NCI-H2029 treated with DMSO at 0.1 percent for 48 hours (cell line): ENCODE measurements at places on chromosomes 4 and X.

DNA sequence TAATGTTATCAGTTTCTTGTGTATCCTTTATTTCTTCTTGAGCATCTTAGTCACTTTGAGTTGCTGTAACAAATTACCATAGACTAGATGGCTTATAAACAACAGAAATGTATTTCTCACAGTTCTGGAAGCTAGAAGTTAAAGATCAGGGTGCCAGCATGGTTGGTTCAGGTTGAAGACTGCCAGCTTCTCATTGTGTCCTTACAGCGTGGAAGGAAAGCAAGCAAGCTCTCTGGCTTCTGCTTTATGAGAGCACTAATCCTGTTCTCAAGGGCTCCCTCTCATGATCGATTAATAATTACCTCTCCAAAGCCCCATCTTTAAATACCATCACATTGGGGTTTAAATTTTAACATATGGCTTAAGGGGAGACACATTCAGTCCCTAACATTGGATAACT, 497.2 kb downstream of the RAPGEF2 start:
- DNase-seq, result no peak

DNA sequence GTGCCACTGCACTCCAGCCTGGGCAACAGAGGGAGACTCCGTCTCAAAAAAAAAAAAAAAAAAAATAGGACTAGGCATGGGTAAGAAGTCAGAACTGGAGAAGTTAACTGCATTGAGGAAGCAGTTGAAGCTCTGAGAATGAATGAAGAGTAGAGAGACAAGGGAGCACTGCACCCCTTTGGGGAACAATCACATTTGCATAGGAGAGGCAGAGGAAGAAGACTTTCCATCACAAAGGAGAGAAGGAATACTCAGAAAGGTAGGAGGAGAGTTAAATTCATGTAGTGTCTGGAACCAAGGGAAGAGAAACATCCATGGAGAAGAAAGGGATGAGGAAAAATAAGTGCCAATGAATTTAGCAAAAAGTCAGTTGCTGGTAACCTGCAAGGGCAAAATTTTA, 72.4 kb downstream of the GPC3 start:
- no peak for DNase-seq

DNA sequence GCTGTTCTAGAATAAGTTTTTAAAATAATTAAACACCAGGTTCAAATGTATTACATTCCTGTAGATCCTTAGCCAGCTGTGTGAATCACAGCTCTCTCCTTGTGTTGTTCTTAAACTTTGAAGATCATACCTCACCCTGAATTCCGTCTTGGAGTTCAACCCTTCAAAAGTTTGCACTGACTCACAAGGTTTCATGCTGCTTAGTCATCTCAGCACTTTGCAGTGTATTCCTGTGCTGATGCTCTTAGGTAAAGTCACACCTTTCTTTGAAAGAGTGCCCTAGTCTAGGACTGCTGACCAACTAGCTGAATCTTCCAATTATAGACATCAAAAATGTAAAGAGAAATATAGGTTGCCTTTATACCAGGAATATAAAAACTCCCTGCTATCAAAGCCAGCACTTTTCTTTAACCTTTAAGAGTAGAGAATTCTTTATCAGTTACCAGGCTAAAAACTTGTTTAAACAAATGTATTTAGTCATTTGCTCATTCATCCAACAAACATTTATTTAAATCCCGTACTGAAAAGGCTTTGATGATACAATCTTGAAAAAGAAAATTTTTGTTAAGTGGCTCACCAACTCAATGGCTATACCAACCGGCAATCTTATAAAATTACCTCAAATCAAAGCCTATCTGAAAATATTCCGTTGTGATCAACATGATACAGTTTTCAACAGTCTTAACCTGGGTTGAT, 169.7 kb downstream of the RAP1GDS1 start:
- no peak for DNase-seq

DNA sequence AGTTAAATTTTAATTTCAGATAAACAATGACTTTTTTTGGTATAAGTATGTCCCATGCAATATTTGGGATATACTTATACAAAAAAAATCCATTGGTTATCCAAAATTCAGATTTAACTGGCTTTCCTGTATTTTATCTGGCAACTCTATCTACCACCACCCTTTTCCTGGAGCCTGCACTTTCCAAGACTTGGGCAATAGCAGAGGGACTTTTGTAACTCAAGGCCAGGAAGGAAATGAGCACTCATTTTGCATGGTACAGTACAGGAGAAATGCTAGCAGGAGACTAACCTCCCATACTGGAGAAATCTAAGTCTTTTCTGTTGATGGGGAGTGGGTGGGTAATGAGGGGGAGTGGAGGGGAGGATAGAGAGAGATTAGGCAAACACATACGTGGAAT, 37.7 kb upstream of the PLAC1 start:
- DNase-seq, result no peak
